Effector memory CD4-positive, alpha-beta T cell (primary cell): ENCODE measurements at places on chromosomes 13 and 19.

DNA sequence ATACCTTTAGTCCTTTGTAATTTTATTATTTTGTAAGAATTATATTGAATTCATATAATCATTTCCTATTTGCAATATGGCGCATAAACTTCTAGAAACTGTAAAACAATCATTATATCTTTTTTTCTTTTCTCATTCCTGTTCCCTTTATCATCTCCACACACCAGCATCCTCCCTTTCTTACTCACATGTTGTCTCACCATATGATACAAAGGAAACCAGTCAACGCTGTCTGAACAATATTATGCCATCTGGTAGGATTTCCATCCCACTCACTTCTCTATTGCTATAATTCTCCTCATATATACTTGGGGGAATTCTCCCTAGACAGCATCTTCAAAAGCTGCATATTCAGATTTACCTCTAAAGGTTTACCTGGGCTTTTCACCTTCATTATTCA, 389.8 kb downstream of the NDFIP2 start:
- DNase-seq, result no peak

- DNase-seq, result no peak
Observed at GRCh38 chr19:15144046-15144646, 36.9 kb downstream of the SYDE1 start.

DNA sequence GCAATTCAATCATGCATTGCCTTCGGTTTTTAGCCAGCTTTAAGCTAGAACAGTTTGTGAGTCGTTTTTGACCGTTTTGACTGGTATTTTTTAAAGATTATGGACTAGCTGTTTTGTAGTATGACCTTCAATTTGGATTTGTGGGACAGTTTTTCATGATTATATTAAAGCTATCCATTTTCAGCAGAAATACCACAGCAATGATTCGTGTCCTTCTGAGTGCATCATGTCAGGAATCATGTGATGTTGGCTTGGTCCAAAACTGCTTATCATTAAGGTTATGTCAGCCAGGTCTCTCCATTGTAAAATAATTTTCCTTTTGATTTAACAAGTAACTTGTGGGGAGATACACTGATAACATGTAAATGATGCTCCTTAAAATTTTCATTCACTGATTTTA, 229.0 kb downstream of the POSTN start:
- DNase-seq, result no peak

GRCh38 chr19:39502640-39503417, 4.1 kb downstream of the DLL3 start:
- peak; percentile 60 for DNase-seq

GRCh38 chr13:93228643-93228937, 2.0 kb downstream of the GPC6 start:
- DNase-seq, result no peak

- DNase-seq, result no peak
Observed at GRCh38 chr19:48413879-48414587, 20.6 kb downstream of the GRIN2D start.

- DNase-seq, result no peak
Observed at GRCh38 chr13:96817336-96817941, 176.8 kb downstream of the OXGR1 start.

- DNase-seq, result no peak
Observed at GRCh38 chr19:1858412-1859081, 4.8 kb downstream of the KLF16 start.

DNA sequence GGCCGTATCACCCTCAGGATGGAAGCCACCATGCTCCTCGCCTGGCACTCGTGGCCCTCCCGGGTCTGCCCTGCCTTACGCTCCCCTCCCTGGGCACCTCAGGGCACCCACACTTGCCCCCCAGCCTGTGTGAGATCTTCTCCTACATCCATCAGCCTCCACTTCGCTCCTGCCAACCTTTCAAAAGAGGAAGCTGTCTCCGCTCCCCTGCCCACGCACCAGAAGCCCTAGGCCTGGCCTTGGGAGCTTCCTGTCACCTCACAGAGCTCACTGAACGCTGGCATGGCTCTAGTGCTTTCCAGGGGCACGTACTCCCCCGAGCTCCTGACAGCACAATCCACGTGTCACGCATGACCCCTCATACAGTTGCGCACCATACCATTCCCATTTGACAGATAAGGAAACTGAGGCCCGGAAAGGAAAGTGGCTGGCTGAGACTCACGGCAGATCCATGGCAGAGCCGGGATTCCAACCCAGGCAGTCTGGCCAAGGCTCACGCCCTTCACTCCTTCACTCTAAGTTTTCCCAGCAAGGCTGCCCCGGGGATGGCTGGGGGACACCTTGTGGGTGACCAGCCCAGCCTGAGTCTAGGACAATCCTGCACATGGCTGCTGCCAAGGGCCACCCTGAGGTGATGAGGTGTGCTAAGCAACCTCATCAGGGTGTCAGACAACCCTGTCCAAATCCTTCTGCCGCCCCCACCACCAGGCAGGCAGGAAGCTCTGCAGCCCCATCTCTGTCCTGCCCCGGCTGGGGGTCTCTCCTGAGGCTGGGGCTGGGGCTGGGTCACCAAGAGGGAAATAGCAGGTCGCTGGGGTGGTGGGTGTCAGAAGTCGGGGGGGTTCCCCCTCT, 19.3 kb downstream of the PPP1R12C start:
- no peak for DNase-seq

DNA sequence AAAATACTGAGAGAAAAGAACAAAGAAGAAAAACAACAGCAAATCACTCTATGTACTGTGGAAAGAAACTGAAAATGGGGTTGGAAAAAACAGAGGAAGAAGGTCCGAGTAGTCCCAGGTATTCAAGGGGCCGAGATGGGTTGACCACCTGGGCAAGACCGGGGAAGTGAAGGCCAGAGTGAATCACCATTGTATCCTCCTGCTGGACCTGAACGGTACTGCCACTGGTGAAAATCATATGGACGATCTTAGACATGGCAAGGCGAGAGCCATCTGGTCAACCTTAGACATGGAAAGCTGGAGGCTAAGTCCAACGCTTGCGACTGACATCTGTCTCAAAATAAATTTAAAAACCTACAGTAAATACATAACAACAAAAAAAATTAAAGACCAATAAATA, 44.4 kb upstream of the ZNF91 start:
- DNase-seq, result no peak

- DNase-seq, result no peak
Observed at GRCh38 chr19:43406297-43406696, 8.4 kb upstream of the TEX101 start.

- peak; percentile 15 for DNase-seq
Observed at GRCh38 chr19:53102756-53103233, 427 bp downstream of the ZNF160 start.

- no peak for DNase-seq
Observed at GRCh38 chr13:51118809-51119431, 7.8 kb upstream of the C13orf42 start.

DNA sequence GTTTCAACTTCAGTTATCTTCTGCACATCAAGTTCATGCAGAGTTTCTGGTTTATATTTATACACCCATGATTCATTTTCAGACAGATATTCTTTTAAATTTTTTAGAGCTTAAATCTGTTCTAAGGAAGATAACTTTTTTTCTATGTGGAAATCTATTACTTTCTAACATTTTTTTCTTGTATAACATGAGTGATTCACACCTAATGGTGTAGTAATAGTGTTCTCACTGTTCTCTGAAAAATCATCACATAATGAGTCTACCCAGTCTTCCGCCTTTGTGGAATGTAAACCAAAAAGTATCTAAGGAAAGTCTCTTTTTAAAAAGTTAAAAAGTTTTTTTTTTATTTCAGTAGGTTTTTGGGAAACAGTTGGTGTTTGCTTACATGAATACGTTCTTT, 70.8 kb downstream of the FNDC3A start:
- no peak for DNase-seq

GRCh38 chr19:37304190-37304883, 66.6 kb upstream of the ZNF527 start:
- DNase-seq, result no peak

DNA sequence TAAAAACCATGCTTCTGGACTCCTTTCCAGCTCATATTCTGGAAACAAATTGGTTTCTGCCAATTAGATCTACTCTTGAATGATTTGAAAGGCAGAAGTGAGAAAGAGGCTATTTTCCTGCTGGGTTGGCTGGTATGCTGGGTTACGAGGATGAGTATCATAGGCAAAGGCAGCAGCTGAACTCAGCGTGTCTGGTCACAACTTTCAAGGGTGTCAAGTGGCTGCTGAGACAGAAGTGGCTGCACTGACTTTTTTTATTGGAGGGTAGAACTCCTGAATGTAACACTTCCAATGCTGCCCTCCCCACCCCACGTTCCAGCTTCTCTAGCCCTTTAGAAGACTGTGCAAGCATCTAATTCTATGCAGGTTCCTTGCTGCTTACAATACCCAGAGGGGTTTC, 8.3 kb upstream of the DZIP1 start:
- no peak for DNase-seq

DNA sequence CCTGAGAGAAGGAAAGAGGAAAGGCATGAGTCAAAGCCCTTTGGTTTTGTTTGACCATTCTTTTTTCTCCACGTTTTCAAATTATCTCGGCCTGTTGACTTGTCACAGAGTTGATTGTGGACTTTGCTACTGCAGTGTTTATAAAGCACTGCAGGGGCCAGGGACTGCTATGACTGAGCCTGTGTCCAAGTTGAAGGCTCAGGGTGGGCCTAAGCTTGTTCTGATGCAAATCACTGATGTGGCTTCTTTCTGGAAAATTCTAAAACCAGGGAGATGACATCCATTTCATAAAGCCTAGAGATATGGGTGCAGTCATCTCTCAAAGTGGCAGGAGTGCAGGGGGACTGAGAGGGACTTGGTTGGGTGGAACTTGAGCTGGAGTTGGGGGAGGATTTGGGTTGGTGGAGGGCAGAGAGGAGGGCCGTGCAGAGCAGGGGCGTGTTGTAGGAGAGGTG, 1.2 kb upstream of the CXCL17 start:
- no peak for DNase-seq

DNA sequence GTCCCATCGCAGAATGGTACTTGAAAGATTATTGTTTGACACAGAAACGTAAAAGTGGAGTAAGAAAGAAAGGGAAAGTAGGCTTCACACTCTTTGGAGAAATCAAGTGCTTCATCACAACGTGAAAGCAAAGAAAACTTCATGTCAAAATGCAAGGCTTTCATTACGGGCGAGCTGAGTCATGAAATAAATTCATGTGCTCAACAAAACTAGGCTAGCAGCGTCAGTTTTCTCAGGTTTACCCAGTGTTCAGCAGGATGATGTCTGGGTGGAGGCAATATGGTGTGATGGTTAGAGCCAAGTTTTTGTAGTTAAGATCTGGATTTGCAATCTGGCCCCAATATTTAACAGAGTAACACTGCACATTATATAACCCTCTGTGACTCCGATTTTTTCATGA, 128.0 kb downstream of the TRPC4 start:
- DNase-seq, result no peak

- DNase-seq, result no peak
Observed at GRCh38 chr19:31064491-31064890, 284.7 kb downstream of the TSHZ3 start.

- DNase-seq, result no peak
Observed at GRCh38 chr13:88456151-88456550, 785.0 kb downstream of the SLITRK5 start.

DNA sequence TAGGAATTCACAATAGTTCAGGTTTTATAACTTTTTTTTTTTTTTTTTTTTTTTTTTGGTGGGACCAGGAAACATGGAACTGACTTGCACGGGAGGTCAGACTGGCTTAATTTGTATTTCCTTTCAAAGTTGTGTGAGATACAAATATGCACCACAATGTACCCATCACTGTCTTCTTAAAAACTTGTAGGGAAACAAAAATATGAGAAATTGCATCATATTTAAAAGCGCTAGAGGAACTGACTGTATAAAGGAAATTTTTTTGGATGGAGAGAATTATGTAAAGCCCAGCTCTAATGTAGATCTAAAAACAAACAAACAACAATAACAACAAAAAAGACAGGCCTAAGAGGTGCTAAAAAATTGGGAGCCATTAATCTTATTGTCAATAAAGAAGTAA, 246.5 kb downstream of the DCT start:
- no peak for DNase-seq

GRCh38 chr19:14073925-14074838, 1.6 kb downstream of the MISP3 start:
- no peak for DNase-seq

- DNase-seq, result no peak
Observed at GRCh38 chr19:30781047-30781446, 408.9 kb downstream of the ZNF536 start.
